M059J (cell line): ENCODE measurements at places on chromosomes 5 and 9.

DNA sequence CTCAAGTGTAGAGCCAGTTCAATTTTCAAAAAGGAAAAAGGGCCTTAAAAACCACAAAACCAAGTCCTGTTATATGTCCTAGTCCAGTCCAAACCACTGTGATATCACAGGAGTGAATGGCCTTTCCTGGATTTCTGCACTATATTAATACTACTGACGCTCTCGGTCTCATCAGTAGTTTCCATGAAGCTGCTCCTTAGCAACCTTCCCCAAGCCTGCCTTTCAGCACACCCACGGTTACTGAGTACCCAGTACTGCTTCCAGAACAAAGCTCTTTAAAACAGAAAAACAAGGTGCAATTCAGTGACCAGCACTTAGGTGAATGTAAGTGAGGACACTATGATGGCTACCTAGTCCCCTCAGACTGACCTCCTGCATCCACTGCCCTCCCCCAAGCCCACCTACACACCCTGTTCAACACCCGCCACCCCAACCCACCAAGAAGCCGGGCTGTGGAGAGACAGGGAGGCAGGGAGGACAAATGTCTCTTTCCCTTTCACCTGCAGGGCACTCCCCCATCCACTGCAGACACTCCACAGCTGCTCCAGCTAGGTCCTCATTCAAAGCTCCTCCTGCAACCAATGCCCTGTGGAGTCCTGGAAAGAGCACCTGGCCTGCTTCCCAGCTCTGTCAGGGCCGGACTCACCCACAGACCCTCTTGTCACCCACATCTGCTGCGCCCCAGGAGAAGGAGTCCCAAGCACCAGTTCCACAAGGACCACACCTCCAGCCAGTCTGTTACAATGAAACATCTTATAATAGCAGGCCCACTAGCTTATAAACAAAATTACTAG lies 25.9 kb downstream of the PSMB7 start:
- no peak for DNase-seq

GRCh38 chr9:94611638-94612068 lies 18.0 kb upstream of the FBP2 start:
- DNase-seq = peak; percentile 38

DNA sequence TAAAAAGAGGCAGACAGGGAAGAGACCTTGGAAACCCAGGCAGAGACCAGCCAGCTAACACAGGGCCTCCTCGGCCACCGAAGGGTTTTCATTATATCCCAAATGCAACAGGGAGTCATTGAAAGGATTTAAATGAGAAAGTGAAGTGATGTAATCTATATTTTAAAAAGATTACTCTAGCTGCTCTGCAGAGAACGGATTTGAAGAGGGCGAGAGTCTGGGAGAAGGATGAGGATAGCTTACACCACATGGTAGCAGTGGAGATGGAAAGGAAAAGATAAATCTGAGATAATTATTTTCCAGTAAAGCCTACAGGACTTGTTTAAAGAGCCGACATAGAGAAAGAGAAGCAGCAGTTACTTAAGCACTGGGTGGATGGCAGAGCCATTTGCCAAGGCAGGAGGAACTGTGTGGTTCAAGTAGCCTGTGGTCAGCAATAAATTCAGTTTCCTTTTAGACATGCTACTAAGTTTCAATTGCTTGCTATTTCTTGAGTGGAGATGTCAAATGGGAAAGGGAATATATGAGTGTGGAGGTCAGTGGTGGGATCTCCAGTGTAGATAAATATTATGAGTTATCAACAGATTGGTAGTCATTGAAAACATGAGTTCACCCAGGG lies 9.3 kb downstream of the FBN2 start:
- DNase-seq = no peak

DNA sequence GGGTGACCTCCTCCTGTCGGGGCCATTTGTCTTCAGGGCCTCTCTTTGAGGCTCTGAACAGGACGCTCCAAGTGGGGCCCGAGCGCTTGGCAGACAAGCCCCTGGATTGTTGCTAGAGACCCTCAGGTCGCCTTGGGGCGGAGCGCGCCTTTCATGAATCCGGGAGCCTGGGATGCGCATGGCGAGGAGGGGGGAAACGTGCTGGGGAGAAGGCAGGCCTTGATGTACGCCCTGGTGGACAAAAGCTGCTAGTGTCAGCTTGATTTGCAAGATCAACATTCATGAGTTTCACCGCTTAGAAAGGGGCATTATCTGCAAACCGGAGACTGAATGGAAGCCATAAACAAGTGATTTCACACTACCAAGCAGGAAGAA lies 226.3 kb downstream of the SMARCA2 start:
- peak; percentile 73 for DNase-seq

DNA sequence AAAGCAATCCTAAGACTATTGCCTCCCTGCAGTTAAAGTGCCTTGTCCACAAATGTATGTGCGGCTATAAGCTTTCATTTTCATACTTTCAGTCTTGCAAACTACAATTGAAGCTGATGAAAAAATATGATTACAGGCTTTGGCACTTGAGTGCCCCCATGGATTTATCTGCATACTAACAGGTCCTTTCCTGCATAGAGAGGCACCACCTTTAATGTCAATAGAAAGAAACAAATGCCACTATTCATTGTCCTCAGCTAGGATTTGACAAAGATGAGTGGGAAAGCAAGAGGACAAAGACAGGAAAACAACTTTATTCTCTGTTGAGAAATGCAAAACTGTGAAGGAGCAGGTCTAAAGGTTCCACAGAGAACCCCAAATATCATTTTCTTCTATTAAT lies 125.7 kb upstream of the PTGER4 start:
- DNase-seq = no peak
